ENCODE measurements at places on chromosomes 2 and 18.

GRCh38 chr2:85263591-85263990 is 64.2 kb downstream of the TGOLN2 start:
- DNase-seq = no peak

DNA sequence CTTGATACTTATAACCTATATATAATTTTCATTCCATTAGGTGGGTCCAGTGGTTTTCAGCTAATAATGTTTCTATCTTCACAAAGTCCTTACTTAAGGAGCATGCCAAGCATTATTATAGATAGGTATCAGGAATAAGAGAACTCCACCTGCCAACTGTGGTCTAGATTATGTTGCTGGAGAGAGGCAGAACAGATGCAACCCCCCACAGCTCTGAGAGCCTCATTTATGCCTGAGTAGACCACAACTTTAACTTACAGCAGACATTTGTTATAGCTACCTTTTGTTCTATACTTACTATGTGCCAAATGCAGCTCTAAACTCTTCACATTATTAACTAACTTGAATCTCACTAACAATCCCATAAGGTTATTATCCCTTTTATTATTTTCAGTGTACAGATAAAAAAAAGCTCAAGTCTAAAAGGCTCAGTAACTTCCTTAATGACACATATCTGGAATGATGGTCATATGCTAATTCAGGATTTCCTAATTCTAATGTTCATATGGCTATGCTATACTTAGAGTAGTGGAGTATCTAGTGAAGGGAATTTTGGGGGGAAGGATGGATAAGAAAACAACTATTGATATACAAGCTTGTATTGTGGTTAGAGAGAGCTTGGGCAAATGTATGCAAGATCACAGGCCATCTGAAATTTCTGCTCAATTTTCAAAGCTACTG is 119.1 kb upstream of the RND3 start:
- DNase-seq = no peak

- no peak for DNase-seq
Observed at GRCh38 chr2:13009027-13009642, 292.4 kb downstream of the TRIB2 start.

DNA sequence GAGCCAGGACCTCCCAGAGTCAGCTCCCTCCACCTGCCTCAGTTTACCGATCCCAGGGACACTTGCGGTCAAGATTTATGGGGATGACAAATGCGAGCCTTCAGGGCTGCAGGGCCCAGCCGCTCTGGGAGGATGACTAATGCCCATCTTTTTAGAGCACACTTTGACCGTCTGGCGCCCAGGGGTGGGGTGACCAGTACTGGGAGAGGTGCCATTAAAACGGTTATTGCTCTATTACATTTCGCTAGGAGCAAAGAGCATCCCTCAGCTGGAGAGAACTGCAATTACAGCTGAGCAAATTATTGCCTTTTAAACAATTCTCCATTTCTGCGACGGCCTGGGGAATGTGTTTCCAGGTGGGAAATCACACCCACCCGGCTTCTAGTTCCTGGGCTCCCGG is 42.6 kb upstream of the HPCAL1 start:
- DNase-seq = peak; percentile 5

DNA sequence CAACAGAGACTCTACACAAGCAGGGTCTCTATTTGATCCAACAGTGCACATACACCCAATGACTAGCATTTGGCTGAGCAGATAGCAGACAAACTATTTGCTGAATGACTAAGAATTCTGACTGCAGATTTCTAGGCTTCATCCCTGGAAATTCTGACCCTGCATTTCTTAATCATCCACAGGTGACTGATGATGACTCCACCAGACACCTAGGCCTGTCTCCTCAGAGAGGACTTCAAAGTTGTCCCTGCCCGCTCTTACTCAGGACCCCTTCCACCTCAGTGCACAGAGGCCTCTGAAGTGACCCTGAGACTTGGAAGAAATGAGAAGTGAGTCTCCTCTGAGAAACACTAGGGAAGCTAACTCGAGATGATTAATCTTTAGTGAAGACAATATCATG is 51.3 kb downstream of the SEPTIN10 start:
- DNase-seq = no peak

DNA sequence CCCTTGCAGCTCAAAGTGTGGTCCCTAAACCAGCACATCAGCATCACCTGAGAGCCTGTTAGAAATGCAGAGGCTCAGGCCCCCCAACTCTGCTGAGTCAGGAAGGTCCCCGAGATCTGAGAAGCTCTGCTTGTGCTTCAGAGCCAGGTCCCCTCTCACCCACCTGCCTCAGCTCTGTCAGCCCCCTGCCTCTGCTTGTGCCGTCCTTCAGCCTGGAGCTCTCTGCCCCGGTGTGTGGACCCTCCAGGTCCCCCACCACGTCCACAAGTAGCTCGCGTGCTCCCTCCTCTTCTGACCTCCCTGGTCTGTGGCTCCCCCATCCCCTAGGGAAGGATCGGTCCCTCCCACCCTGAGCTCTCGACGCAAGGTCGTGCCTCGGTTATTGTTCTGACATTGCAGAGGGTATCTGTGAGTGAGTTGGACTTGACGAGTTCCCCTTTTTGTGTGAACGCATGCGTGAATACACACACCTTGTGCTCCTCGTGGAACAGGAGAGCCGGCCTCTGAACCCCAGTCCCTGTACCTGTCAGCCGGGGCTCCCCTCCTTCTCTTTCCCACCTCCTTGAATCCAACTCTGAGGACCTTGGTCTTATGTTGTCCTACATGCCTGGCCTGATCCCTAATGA is 75.5 kb upstream of the TAF1B start:
- DNase-seq = peak; percentile 11

- no peak for DNase-seq
Observed at GRCh38 chr2:70161069-70161534, 29.7 kb downstream of the C2orf42 start.

- DNase-seq = no peak
Observed at GRCh38 chr2:160229591-160229990, 29.5 kb upstream of the ITGB6 start.

GRCh38 chr2:217316743-217317142 is 456.9 kb upstream of the TNP1 start:
- DNase-seq = no peak

GRCh38 chr18:6885992-6886796 is 156.7 kb downstream of the ARHGAP28 start:
- peak; percentile 83 for DNase-seq

GRCh38 chr2:187644981-187645380 is 90.7 kb upstream of the TFPI start:
- DNase-seq = no peak

DNA sequence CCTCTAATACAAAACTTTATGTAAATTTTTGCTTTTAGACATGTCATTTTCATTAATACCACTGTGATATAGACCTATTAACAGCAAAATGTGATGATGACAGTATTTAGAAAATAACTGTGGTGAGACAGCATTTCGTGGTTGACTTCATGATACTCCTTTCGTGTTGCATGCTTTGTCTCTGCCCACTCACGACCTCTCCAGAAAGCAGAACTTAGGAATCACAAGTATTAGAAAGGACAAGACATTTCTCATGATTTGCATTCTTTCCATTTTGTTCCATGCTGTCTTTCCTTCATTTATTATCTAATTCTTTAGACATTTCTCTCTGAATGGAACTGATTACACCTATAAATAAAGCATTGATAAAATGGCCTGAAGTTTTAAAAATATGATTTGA is 85.2 kb upstream of the POU3F3 start:
- no peak for DNase-seq

DNA sequence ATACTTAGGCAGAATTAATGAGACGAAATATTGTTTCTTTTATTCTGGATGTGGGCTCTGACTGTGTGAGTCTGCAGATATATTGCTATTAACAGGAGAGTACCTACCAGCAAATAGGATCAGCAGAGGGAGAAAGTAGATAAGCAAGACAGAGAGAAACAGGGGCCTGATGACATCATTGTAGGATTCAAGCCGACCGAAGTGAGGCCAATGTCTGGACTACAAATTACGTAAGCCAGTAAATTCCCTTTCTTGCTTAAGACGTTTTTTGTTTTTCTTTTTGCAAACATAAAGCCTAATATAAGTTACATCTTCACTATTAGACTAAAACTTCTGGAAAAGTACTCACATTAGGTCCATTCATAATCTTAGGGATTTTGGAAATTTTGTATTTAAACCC is 21.4 kb upstream of the PTPRM start:
- no peak for DNase-seq

DNA sequence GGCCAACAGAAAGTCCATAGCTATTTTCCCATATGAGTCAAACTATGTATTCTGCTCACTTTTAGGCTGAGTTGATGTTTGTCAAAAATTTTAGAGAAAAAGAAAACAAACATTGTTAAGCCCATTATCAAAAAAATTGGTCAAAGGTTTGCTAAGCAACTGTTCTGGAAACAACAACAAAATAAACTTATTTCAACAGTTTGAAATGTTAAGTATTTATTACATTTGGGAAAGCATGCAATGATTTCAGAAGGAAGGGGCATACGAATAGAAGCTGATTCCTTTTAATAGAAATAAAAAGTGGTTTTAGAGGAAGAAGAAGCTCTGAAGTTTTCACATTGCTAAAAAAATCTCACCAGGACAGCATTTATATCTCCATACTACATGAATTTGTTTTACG is 1837.5 kb upstream of the CELF4 start:
- DNase-seq = no peak

GRCh38 chr18:79353267-79353666 is 42.5 kb upstream of the NFATC1 start:
- no peak for DNase-seq

GRCh38 chr2:24015562-24016375 is 5.9 kb downstream of the MFSD2B start:
- DNase-seq = no peak

DNA sequence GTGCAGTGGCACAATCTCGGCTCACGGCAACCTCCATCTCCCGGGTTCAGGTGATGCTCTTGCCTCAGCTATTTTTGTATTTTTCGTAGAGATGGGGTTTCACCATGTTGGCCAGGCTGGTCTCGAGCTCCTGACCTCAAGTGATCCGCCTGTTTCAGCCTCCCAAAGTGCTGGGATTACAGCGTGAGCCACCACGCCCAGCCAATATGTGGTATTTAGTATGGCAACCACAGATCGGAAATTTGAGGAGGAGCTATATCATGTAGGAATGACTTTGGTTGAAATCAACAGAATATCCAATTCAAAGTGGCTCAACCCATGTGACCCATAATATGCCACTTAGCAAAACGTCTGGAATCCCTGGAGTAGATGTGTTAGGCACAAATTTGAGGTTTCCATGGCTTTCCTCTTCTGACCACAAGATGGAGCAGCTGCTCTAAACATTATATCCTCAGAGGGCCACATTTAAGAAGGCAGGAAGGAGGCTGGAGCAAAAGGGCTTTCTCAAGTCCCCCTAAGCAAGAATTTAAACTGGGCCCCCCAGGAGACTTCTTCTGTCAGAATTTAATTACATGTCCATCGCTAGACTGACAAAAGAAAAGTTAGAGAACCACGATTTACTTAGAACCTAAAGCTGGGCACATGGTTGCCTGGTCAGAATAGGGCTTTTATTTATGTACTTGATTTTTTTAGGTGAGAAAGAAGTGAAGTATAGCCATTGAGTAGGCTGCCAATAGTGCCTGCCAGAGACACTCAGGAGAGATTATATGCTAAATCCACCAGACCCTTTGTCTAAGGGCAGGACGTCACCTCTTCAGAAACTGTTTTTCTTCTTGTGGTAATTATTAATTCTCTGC is 49.6 kb upstream of the ITSN2 start:
- DNase-seq = peak; percentile 60

DNA sequence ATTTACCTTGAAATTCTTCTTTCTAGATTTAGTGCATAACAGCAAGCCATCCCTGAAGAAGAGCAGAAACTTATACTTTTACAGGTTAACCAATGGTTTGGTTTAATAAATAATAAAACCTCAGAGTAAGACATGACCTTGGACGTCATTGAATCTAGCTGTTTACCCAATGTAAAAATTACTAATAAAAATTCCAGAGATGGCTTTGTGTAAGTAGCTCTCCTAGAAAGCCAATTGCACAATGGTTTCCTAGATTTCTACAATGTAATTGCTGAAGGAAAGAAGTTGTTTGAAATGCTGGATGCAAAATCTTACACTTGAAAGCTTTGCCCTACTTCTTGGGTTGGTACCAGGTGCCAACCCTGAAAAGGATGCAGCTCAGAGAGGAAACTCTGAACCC is 1.5 kb downstream of the XDH start:
- DNase-seq = no peak

DNA sequence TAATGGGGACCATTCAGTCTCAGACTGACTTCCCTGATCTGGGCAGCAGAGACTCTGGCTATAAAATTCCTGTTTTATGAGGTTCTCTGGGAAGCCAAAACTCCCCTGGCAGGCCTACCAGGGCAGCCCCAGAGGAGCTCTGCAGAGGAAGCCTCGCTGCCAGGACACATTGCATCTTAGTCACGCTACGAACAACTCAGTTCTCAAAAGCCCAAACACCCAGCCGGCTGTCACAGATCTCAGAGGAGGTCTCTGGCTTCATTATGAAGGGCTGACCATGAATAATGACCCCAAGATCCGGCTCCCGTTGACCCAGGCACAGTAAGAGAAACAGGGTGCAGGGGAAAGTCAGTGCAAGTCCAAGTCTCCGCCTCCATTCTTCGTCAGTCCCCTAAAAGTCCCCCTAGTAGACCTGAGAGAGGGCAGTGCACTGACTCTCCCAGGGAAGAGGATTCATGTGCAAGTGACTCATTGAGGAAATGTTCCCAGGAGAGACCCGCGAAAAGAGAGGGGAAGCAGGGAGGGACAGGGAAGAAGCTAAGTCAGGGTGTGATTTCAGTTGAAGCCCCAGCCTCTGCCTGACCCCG is 212.3 kb downstream of the CYP26B1 start:
- DNase-seq = peak; percentile 64

DNA sequence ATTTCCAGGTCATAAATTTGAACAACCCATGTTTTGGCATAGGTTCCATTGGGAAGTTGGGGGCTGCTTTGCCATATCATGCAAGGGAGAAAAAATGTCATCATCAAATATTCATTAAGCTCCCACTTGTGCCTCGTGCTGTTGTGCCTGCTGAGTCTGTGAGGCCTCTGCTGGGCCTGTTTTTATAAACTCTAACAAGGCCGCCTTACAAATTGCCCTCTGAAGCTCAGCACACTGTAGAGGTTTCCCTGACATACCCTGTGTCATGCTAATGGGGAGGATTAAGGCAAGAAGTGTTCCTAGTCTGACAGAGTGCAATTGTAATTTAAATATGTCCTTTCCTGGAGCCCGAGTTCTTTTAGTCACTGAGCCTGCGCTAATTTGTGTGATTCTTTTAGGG is 17.6 kb downstream of the OSBPL6 start:
- no peak for DNase-seq
